Activated CD4-positive, alpha-beta T cell treated with anti-CD3 and anti-CD28 coated beads, Interleukin-2, amount 10 ng/mL, durations not matched to agents 7 days and 5 days (primary cell): ENCODE measurements at places on chromosomes 16 and 17. TPM values are rescaled to one million over a fixed set of nuclear protein-coding genes. Genes with fewer than 3 reads are reported as not detected.
A peak's percentile ranks its signal among the peaks of the same experiment; 100 is the strongest.

DNA sequence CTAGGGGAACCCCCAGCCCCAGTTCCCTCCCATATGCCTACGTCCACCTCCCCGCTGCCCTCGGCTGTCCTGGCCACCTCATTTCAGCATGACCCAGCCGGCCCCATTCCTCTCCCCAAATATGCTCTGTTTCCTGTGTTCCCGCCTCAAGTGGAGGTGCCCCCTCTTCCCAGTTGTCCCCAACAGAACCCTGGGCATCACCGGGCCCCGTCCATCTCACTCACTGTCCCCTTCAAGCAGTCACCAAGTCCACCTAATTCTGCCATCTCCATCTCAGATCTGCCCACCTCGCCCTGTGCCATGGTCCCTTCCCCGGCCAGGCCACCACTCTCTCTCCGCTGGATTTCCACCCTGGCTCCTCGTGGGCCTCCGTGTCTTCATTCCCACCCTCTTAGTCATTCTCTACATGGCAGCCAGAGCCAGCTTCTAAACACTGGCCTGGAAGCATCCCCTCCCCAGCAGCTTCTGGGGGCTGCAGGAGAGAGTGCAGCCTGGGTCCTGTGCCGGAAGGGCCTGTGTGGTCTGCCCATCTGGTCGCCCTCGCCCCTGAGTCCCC lies 12.8 kb downstream of the CDK3 start:
- no peaks in the 10 kb centered on the region for H3K36me3 ChIP-seq
- peak overlapping the region; percentile 64 for H3K27ac ChIP-seq
- H3K4me1 ChIP-seq: peaks cover 5% of the 10 kb centered on the region
- DNase-seq: no peak

RNF222 gene
- total RNA-seq: 0.10 TPM

GRCh38 chr16:80210787-80211186 lies 330.0 kb upstream of the DYNLRB2 start:
- no peaks in the 10 kb centered on the region for H3K36me3 ChIP-seq
- peaks cover 3% of the 10 kb centered on the region for H3K27me3 ChIP-seq
- H3K4me3 ChIP-seq: no peak overlapping the region
- H3K4me1 ChIP-seq: no peaks in the 10 kb centered on the region
- no peak for DNase-seq
- no peak overlapping the region for H3K27ac ChIP-seq

DNA sequence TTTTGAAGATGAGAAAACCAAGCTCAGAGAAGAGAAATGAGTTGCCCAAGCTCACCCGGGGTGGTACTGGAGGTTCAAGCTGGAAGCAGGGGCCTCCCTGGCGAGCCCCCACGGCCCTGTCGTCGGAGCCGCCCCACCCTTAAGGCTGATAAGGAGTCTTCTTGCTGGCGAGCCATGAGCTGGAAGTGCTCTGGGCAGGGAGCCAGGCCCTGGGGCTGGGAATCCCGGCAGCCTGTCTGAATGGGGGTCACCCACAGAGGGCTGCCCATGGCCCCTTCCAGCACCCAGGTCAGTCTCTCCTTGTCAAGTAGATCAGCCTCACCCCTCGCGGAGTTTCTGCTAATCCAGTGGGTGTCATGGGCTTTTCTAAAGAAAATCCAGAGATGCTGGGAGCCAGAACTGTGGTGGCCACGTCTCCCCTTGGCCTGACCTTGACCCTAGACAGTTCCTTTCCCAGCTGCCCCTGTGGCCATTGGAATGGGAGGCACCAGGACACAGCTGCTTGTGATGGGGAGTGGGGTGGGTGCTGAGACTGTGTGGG lies 1.2 kb upstream of the P2RX1 start:
- no peak for DNase-seq
- H3K4me3 ChIP-seq: no peak overlapping the region
- no peaks in the 10 kb centered on the region for H3K27me3 ChIP-seq
- H3K27ac ChIP-seq: peak overlapping the region; percentile 31
- H3K4me1 ChIP-seq: peaks cover 30% of the 10 kb centered on the region

KRTAP17-1 gene
- total RNA-seq: not detected

GPR142 gene
- not detected for total RNA-seq

DNA sequence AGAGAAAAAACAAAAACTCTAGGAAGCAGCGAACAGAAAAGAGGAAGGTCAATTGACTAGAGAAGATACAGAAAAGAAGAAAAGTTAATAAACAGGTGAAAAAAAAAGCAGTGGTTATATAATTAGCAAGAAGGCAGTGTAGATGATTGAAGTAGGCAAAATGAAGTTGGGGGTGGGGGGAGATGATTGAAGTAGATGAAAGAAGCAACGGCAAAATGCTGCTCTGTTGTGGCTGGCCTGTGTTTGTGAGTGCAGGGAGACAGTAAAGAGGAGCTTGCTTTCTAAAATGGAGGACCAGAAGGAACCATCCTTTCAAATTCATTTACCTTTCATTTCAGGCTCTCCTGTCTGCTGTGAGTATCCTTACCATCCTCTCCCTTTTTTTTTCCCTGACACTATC lies 3.6 kb downstream of the EVI2B start:
- H3K27ac ChIP-seq: peak overlapping the region; percentile 94
- peaks cover 58% of the 10 kb centered on the region for H3K36me3 ChIP-seq
- DNase-seq: peak; percentile 84
- peak overlapping the region; percentile 85 for H3K4me3 ChIP-seq

DNA sequence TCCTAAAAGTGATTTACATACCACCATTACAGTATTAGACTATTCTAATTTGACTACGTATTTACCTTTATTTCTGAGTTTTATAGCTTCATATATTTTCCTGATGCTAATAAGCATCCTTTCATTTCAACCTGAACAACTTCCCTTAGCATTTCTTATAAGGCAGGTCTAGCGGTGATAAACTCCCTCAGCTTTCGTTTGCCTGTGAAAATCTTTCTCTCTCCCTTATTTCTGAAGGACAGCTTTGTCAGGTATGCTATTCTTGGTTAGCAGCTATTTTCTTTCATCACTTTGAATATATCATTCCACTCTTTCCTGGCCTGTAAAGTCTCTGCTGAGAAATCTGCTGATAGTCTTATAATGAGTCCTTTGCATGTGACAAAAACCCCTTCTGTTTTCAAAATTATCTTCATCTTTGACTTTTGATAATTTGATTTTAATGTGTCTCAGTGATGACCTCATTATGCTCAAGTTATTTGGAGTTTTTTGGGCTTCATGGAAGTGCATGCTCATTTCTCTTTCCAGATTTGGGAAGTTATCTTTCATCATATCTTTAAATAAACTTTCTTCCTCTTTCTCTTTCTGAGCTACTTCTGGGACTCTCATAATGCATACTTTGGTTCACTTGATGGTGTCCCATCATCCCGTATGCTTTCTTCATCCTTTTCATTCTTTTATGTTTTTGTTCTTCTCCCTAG lies 285.4 kb upstream of the PMFBP1 start:
- no peak overlapping the region for H3K4me3 ChIP-seq
- no peaks in the 10 kb centered on the region for H3K27me3 ChIP-seq
- H3K27ac ChIP-seq: no peak overlapping the region
- no peaks in the 10 kb centered on the region for H3K4me1 ChIP-seq
- no peaks in the 10 kb centered on the region for H3K36me3 ChIP-seq

SPATA32 gene
- total RNA-seq: 0.67 TPM

- no peaks in the 10 kb centered on the region for H3K27me3 ChIP-seq
- H3K4me1 ChIP-seq: peaks cover 17% of the 10 kb centered on the region
- peak overlapping the region; percentile 7 for H3K27ac ChIP-seq
- H3K36me3 ChIP-seq: peaks cover 36% of the 10 kb centered on the region
- no peak overlapping the region for H3K4me3 ChIP-seq
- no peak for DNase-seq
These were observed 8.5 kb downstream of the REXO5 start for GRCh38 chr16:20814784-20815183.

DNA sequence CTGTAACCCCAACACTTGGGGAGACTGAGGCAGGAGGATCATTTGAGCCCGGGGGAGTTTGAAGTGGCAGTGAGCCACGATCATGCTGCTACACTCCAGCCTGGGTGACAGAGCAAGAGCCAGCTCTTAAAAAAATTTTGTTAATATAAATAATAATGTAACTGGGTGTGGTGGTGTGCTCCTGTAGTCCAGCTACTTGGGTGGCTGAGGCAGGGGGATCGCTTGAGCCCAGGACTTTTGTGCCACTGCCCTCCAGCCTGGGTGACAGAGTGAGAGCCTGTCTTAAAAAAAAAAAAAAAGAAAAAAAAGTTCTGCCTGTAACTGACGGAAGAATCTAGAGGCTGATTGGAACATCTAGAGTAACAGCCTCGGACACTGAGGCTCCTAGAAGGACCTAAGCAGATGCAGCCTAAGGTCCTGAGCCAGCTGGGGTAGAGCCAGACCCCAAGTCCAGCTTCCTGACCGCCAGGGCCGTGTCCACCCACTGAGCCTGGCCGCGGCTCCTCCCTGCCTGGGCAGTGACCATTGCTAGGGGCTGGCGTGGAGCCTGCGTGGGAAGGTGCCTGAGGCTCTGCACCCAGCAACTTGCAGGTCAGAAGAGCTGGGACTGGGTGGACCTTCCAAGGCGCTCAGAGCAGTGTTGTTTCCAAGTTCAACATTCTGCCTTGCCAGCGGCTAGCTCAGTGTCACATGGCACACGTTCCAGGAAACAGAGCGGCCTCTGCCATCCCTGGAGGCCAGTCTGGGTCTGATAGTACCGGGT lies 209.4 kb upstream of the CIBAR2 start:
- H3K4me3 ChIP-seq: no peak overlapping the region
- H3K4me1 ChIP-seq: no peaks in the 10 kb centered on the region
- H3K27me3 ChIP-seq: no peaks in the 10 kb centered on the region
- H3K27ac ChIP-seq: no peak overlapping the region
- no peak for DNase-seq
- no peaks in the 10 kb centered on the region for H3K36me3 ChIP-seq

GRCh38 chr16:50474138-50474537 lies 74.1 kb upstream of the NKD1 start:
- H3K27ac ChIP-seq: no peak overlapping the region
- peaks cover 12% of the 10 kb centered on the region for H3K4me1 ChIP-seq
- no peak overlapping the region for H3K4me3 ChIP-seq
- no peaks in the 10 kb centered on the region for H3K36me3 ChIP-seq

IRX6 gene
- total RNA-seq: not detected

GRCh38 chr17:81726004-81726403 lies 13.9 kb downstream of the SLC25A10 start:
- H3K36me3 ChIP-seq: no peaks in the 10 kb centered on the region
- H3K4me3 ChIP-seq: no peak overlapping the region
- peaks cover 2% of the 10 kb centered on the region for H3K4me1 ChIP-seq
- H3K27ac ChIP-seq: no peak overlapping the region
- no peak for DNase-seq
- peaks cover 10% of the 10 kb centered on the region for H3K27me3 ChIP-seq

DNA sequence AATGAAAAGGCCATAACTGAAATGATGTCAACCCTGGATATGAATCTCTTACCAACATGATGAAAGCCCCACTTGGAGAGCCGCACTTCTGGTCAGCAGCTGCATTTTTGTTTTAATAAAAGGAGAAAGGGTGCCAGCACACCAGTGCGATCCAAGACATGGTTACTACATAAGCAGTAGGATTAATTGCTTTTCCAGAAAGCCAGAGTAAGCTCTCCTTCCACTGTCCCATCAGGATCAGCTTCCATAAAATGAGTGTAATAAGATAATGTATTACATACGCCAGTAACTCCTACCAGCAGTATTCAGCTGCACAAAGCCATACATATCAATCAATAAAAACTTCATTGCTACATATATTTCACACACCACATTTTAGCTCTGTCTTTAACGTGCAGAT lies 26.3 kb upstream of the NACA2 start:
- H3K27me3 ChIP-seq: peaks cover 19% of the 10 kb centered on the region
- DNase-seq: no peak
- H3K4me1 ChIP-seq: no peaks in the 10 kb centered on the region
- H3K4me3 ChIP-seq: no peak overlapping the region
- no peak overlapping the region for H3K27ac ChIP-seq

- no peaks in the 10 kb centered on the region for H3K27me3 ChIP-seq
- DNase-seq: no peak
These were observed 7.1 kb downstream of the GIT1 start for GRCh38 chr17:29582254-29582765.

- no peaks in the 10 kb centered on the region for H3K36me3 ChIP-seq
- no peak overlapping the region for H3K27ac ChIP-seq
- peaks cover 71% of the 10 kb centered on the region for H3K27me3 ChIP-seq
- no peak overlapping the region for H3K4me3 ChIP-seq
- no peak for DNase-seq
These were observed 2.0 kb upstream of the ABCC3 start for GRCh38 chr17:50632637-50633036.

SLC13A2 gene
- total RNA-seq: not detected

DNA sequence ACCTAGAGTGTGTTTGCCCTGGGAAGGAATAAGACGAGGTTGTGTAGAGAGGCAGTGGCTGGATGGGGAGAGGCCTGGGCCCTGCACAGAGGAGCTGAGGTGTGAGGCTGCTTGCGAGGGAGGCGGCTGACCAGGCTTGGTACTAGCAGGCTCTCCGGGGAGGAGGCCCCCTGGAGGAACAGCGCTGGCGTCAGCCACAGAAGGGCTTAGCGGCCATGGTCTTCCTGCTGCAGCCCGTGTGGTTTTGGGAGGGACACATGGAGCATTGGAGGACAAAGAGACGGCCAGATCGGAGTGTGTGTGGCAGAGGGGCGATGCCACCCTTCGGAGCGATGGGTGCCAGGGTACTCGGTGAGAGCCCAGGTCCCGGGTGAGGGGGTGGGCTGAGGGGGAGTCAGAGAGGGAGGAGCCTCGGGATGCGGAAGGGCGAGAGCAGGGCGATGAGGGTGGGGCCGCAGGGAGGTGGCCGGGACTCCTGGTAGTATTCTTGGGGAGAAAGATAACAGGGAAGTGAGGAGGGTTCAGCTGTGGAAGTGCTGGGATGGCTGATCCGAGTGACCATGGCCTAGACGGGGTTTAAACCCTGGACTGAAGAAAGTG lies 8.3 kb downstream of the BANP start:
- no peak for DNase-seq
- no peak overlapping the region for H3K4me3 ChIP-seq
- peak overlapping the region; percentile 10 for H3K27ac ChIP-seq
- H3K36me3 ChIP-seq: peaks cover 28% of the 10 kb centered on the region
- H3K27me3 ChIP-seq: no peaks in the 10 kb centered on the region

GRCh38 chr16:70594569-70594968 lies 51.8 kb upstream of the IL34 start:
- H3K27me3 ChIP-seq: peaks cover 5% of the 10 kb centered on the region
- no peaks in the 10 kb centered on the region for H3K4me1 ChIP-seq
- no peak for DNase-seq
- no peaks in the 10 kb centered on the region for H3K36me3 ChIP-seq
- H3K27ac ChIP-seq: no peak overlapping the region

GRCh38 chr17:51512220-51512907 lies 252.0 kb downstream of the UTP18 start:
- no peak overlapping the region for H3K4me3 ChIP-seq
- H3K36me3 ChIP-seq: no peaks in the 10 kb centered on the region
- H3K27me3 ChIP-seq: no peaks in the 10 kb centered on the region

DNA sequence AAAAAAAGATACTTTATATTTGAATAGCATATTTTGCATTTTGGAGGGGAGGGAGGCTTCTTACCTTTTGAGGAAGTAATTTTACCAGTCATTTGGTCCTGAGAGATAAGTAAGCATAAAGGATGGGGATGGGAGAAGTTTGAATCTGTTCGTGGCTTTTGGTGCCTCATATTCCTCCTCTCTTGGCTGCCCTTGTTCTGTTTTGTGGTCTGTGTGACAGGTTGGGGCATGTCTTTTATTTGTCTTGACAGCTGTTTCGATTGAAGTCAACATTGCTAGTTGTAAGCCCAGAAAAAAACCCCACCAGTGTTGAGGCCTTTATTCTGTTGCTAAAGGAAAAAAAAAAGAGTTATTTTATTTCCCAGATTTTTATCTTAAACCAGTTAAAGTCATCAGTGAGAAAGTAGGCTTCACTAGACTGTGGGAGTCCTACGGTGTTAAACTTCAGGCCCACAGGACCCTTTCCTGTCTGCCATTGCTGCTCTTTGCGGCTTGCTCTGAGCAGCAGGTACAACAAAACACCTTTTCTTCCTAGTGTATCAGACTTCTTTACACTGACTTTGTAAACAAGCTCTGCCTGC lies 11.4 kb downstream of the SLC7A6 start:
- H3K27me3 ChIP-seq: no peaks in the 10 kb centered on the region
- H3K4me1 ChIP-seq: peaks cover 72% of the 10 kb centered on the region
- H3K4me3 ChIP-seq: peak overlapping the region; percentile 49
- peak overlapping the region; percentile 94 for H3K27ac ChIP-seq
- H3K36me3 ChIP-seq: peaks cover 63% of the 10 kb centered on the region
